Suppressor macrophage treated with lipopolysaccharide for 4 hours (primary cell): ENCODE measurements at places on chromosomes 6 and 20.

DNA sequence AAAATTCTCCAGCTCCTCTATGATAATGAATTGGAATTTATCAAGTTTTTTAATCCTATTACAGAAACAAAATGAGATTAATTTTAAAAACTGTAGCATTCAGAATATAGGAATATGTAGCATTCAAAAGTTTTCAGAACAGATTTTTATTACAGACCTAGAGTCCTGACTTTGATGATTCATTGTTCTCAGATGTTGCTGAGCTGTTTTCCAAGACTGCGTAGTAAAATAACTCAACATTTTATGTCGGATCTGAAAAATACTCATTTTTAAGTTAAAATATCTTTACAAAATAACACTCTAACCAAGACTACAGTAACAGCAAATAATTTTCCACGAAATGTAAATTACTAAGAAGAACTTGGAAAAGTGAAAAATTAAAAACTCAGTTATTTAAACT, 67.1 kb downstream of the SYCP2 start:
- no peak for DNase-seq

DNA sequence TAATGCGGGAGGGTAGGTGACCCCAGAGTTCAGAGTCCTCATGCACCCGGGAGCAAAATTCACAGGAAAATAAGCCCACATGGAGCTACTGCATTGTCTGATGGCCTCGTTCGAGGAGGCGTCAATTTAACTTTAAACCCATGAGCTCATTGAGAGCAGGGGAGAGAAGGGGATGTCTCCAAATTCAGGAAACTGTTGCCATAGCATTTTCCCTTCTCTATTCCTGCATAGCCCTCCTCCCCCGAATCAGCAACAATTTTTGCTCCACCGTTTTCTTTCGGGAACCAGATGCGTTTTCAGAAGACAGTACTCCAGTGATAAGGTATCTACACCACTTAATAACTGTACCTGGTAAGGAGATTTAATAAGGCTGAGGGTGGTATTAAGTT, 324 bp upstream of the LAMP5 start:
- no peak for DNase-seq

DNA sequence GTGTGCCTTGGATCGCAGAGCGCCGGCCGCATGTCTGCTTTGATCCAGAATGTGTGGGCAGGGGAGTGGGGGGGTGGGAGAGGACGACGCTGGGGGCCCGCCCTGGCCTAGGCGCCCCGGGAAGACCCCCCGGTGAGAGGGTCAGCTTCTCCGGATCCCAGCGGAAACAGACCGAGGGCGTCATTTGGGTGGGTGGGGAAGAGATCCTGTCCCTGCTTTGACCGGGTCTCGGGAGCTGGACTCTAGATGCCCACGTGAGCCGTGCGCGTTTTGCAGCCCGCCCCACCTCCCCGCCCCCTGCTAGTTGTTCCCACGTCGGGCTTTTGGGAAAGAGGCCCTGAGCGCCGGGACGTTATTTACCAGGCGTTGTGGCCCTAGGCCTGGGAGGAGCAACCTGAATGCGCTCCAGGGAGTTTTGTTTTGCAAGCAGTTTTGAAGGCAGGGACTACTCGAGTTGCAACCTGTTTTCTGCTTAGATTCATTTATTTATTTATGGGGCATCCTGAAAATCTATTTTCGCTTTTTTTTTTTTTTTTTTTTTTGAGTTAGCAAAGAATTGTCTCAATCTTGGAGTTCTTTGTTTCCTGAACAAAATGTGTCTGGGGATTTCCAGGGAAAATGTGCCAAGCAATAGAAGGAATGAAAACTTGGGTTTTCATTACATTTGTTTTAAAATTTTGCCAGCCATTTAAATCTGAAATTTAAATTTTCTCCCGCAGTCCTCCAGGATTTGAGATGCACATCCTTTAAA, 1.6 kb downstream of the DSP start:
- peak; percentile 42 for DNase-seq

- DNase-seq, result no peak
Observed at GRCh38 chr6:52550014-52550575, 26.8 kb downstream of the TRAM2 start.

DNA sequence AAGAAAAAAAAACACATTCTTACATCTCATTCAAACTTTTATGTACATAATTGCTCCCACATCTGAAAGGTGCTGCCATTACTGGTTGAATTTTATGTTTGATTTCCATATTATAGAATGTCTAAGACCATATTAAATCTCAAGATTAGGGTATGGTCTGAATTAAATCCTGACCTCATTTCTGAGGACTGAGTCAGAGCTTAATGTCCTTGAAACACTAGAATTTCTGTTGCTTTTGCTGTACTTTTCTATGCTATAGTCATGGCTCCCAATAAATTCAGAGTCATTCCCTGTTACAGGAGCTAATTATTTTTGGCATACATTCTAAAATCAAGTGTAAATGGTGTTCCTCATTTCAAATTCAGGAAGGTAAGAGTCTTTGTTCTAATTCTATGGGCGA, 285.3 kb upstream of the MANEA start:
- no peak for DNase-seq

- no peak for DNase-seq
Observed at GRCh38 chr20:63065911-63066310, 59.1 kb upstream of the BHLHE23 start.

DNA sequence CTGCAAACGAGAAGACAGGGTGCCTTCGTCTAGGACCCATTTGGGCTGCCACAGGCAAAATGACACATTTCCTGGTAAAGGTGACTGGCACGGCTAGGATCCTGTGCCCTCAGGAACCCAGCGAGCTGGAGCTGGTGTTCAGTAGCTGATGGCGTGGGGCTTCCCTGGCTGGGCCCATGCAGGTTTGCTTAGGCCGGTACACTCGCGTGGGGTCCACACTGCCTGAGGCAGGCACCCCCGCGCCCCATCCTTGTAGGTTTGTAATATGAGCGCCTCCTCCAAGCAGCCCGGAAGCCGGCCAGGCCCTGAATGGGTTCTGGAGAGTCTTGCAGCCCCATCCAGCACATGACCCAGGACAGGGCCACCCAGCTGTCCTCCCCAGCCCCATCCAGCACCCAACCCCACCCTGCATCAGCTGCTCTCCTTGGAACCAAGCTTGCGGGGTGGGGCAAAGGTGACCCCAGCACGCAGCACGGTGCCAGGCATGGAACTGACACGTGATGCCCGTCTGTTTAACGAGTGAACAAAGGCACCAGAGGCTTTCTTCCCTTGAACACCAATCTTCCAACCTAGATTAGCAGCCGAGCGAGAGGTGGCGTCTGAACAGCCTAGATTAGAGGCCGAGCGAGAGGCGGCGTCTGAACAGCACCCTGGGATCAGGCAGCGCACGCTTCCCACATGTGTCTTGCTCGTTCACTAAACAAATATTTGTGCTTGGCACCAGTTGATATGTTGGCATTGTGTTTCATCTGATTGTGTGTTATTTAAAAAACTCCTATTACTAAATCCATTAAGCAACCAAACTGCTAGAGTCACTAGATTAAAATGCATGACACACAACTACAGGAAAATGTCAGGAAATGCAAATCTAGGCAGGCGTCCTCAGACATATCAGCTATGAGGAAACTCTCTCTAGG, 112.1 kb downstream of the DLL1 start:
- DNase-seq, result no peak

DNA sequence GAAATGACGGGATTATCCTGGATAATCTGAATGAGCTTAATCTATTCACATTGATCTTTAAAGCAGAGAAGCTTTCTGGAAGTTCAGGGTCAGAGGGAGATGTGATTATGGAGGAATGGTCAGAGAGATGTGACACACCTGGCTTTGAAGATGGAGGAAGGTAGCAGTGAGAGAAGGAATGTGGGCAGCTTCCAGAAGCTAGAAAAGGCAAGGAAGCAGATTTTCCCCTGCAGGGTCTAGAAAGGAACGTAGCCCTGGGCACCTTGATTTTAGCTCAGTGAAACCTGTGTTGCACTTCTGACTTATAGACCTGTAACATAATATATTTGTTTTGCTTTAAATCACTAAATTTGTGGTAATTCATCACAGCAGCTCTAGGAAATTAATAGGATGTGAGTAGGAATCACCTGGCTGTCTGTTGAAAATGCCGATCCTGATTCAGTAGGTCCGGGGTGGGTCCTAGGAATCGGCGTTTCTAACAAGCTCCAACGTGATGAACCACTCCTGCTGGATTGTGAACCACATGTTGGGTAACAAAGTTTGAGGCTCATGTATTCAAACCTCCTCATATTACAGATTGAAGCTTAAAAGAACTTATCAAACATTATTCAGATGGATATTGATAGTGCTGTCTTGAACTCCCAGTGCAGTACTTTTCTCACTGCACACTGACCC, 157.0 kb downstream of the GJA1 start:
- DNase-seq, result no peak

DNA sequence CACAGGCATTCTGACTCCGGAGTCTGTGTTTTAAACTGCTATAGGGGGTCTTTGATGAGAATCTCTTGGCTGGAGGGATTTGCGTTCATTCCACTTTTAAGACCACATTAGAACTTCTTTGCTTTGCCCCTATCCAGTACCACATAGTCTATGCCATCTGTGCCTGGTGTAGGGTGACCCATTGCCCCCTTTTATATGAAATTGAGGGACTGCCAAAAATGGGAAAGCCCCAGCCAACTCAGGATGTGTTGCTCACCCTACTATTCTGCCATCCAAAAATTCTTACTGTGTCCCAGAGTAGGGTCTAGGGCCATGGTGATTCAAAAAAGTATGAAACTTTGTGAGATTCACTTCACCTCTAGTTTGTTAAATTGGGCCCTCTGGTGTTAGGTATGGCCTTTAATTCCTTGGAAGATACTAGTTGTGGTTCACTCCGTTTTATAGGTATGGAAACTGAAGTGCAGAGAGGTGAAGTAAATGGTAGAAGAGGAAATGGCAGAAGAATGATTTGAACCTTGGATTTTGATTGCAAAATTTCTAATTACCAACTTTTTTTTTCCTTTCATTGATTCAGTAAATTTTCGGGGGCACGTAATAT, 1.4 kb downstream of the PFDN4 start:
- no peak for DNase-seq

- DNase-seq, result peak; percentile 73
Observed at GRCh38 chr6:119312875-119313338, 36.7 kb downstream of the MAN1A1 start.

GRCh38 chr6:149201068-149201655, 116.3 kb upstream of the TAB2 start:
- no peak for DNase-seq

- DNase-seq, result no peak
Observed at GRCh38 chr20:37379967-37380828, 34.3 kb downstream of the SRC start.

DNA sequence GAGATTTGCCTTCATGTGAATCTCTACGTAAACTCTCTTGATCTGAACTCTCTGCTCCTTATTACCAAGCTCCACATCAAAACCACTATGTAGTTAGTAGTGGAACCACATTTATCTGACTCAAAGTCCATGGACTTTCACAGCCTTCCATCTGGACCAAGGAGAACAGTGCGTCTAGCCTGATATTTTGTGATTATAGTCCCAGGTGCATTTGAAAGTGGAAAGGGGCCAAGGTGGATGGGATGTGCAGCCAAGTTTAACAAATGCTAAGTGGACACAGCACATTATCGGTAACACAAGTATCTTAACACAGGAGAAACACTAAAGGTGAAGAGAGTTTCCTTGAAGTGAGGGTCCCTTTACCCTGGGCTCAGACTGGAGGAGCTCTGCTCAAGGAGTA, 281.2 kb upstream of the SGK1 start:
- no peak for DNase-seq

GRCh38 chr6:169320013-169320412, 66.4 kb upstream of the THBS2 start:
- DNase-seq, result no peak

- DNase-seq, result no peak
Observed at GRCh38 chr20:63323357-63323981, 30.5 kb downstream of the COL20A1 start.

DNA sequence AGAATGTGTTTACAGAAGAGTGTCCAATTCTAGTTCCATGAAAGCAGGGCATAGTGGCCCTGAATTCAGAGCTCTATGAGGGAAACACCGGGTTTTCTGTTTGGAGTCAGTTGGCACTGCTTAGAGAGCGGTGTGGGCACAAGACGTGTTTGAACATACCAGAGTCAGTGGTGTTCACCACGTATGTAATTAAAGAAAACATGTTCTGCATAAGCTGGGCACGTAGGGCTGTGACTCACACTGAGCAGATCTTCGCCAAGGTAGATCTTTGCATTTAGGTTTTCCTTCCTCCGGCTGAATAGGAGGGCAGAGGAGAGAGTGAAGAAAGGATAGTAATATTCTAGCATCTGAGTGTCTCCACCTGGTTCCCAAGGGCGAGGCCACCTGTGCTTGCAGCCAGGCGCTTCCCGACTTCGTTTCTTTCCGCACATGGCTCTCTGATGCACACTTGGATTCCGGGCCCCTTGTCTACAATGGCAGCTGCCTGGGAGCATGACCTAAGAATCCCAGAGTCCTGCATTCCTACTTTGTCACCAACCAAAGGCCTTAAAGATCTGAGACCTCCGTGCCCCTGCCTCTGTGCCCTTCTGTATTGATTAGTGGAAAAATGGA, 136.2 kb downstream of the ERMARD start:
- DNase-seq, result no peak

DNA sequence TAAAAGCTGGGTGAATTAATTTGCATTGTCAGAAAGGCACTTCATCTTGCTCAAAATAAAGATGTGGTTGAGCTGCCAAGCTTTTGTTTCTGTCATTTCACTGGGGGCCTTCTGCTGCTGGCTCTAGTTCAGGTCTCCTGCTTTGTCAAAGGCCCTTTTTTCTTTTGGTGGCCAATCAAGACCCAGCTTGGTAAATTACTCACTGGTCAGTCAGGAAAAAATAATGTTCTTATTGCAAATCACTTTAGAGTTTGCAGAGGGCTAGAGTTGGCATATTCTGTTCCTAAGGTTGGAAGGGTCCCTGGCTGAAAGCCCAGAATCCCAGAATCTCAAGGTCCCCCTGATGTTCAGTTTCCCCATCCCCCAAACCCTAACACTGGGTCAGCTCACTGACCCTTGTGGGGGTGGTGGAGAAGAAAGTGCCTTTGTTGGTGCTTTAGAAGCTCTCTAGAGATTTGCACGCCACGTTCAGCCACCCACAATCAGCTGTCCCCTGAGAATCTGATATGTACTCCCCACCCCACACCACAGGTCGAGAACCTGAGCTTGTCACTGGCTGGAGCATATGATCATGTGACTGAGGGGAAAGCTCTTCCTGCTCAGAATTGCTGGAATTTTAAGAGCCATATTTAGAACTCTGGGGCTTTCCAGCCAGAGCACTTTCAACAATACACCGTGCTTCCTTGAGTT, 21.7 kb upstream of the BNIP5 start:
- DNase-seq, result no peak

DNA sequence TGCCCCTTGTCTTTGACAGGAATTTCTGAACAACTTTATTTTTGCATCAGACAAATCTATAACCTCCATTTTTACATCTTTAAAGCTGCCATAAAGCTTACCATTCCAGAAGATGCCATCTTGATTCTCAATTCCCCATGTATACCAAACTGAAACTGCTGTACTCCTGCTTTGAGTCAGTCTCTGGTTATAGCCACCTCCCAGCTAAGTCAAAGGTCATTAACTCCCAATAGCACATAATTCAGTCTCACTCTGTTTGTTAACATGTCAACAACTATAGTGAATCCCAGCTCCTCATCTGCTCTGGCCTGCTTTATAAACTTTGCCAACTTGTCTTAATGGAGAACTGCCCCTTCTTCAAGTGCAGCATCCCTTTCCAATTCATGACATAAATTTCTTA, 343.6 kb downstream of the FRK start:
- no peak for DNase-seq

GRCh38 chr6:63418741-63419140, 99.0 kb upstream of the LGSN start:
- peak; percentile 39 for DNase-seq

GRCh38 chr6:40710626-40711330, 123.6 kb upstream of the LRFN2 start:
- no peak for DNase-seq

- no peak for DNase-seq
Observed at GRCh38 chr6:85412911-85413430, 36.9 kb upstream of the NT5E start.
